ENCODE measurements at places on chromosomes 7 and 10.

GRCh38 chr10:123847686-123848432 lies 43.7 kb downstream of the CPXM2 start:
- no peak for DNase-seq

GRCh38 chr10:57962839-57963238 lies 304.9 kb downstream of the IPMK start:
- DNase-seq = no peak

DNA sequence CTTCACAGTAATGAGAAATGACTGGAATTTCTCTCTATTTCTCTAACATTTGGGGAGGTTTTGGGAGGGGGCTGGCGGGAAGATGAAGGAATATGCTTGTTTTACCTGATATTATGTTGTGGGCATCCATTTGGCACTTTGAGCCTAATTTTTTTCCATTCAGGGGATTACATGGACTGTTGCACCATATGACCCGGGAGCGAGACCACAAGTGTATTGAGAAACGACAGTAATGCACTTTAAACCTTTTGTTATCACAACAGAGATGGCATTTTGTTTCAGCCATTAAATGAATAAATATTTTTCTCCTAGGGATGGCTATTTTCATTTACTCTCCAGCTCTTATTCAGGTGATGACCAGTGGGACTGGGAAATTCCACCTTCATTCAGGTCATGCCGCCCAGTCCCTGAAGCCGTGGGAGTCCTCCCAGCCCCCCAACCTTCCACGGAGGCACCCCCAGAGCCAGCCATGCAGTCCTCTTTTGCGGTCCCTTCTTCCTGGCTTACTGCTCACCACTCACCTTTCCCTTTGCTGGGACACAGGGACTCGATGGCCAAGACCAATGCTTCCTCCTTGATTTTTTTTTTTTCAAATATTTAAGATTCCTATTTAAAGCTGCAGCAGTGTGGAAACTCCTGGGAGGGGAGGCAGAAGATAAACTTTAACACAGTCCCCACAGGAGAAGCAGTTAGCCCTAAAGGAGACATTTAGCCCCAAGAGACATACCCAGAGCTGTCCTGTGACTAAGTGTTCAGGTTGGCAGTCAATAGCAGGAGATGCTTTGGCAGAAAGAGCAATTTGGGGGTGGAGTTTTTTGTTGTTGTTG lies 190.9 kb upstream of the YAE1 start:
- DNase-seq = no peak

DNA sequence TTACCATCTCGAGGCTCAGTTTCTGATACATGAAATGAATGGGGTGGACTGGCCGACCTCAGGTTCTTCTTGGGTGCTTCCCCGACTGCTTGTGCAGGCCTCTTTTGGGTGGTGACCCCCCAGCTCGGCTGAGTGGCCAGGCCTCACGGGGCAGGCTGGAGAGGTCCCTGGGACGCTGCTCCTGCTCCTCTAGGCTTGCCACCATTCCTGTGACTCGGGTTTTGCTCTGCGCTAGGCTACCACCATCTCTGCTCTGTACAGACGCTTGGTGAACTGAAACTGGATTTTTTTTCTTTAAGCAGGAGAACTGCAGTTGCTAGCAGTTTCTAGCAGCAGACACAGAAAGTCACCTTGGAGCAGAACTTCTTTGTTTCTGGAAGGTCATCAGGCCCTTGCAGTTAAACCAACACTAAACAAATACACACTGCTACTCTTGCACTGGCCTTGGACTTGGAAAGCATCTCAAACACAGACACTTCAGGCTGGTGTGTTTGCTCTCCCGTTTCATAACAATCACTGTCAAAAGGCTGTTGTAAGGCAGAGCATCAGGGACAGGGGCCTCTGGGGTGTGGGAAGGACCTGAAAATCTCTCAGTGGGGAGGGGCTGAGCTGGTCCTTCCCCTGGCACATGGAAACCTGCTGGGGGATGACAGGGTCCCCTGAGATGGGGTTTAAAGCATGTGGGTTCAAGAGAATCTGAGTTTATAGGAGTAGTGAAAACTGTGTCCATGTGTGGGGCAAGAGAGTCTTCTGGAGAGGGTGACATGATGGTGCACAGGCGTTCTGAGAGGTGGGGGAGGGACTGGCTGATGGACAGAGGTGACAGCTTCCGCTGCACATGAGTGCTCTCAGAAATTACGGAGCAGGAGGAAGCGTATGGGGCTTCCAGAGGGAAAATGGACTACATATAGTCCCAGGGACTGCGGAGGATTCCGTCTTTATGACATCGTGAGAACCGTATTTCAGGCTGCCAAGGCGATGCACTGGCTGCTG lies 35.0 kb upstream of the GIMAP8 start:
- DNase-seq = no peak

DNA sequence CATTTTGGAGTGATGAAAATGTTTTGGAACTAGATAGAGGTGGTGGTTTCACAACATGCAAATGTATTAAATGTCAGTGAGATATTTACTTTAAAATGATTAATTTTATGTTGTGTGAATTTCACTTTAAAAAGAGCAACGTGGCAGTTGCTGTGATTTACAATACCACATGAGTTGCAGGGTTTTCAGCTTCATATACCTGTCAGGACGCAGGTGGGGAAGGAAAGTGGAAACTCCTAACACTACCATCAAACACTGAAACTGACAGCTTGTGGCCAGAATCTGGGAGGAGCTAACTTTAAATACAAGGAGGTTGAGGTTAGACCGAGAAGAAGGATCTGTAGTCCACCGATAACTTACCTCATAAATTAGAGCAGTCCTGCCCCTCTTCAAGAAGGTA lies 168.9 kb upstream of the TMEM72 start:
- no peak for DNase-seq

DNA sequence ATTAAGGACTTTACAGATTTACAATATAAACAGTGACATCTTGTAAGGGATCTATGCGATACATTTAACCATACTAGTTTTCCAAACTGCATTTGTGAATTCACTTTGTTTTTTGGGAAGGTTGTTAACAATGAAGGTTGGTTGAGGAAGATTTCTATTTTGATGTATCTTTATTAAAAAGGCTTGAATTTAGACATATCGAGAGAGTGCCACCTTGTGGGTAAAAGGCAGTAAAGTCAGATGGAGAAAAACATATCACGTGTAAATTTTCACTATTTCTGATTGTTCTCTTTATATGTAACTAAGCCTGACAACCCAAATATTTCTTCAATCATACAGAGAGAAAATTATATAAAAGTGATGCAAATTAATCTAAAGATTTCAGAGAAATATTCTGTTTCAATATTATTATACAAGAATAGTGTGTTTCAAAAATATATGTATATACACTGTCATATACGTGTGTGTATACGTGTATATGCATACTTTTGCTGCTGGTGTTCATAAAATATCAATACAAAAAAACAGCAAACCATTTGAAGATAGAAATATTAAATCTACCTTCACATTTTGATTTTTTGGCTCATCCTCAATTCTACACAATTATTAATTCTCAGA lies 988.6 kb downstream of the SORCS1 start:
- DNase-seq = no peak

GRCh38 chr7:107946451-107946850 lies 55.5 kb downstream of the DLD start:
- DNase-seq = no peak

DNA sequence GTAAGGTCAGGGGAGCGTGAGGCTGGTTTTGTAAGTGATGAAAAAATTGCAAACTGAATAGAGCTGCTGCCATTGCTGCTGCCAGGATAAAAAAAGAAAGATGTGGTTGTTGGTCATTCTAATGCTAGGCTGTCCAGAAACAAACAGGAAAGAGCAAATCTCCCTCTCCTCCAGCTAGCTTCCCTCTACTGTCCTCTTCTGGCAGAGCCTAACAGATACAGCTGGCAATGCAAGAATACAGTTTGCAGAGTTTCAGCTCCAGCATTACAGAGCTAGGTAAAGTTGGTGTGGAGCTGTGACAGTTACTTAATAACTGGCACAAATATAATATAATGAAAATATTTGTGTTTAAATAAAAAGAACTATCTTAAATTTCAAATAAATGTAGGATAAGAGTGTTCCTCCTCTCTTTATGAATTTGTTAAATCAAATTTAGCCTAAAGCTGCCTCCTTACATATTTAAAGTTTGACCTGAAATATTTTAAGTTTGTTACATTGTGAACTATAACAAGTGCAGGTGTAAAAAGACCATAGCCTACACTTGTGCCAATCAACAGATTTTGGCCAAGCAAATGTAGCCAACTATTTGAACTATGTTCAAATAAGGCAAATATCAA lies 407.7 kb downstream of the SH2D4B start:
- no peak for DNase-seq

DNA sequence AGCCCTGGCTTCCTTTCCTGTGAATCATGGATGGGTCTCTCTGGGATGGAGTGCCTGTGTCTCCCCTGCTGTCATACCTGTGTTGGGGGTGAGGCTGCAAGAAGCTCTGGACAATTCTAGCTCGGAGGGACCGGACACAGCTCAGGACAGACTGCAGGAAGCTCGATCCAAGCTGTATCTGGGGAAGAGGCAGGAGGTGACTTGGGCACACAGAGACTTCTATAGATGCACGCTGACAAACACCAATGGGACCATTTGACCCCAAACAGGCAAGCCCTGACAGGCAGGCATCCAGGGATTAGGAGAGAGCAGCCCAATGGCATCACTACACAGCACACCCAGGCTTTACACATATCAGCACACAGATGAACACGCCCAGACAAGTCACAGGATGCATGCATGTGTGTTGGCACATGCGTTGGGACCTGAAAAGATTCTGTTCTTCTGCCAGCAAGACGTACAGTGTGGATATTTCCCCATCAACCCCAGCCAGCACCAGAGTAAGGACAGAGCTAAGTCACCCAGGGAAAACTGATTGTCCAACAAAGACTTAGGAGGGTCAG lies 4.5 kb downstream of the LLCFC1 start:
- no peak for DNase-seq

DNA sequence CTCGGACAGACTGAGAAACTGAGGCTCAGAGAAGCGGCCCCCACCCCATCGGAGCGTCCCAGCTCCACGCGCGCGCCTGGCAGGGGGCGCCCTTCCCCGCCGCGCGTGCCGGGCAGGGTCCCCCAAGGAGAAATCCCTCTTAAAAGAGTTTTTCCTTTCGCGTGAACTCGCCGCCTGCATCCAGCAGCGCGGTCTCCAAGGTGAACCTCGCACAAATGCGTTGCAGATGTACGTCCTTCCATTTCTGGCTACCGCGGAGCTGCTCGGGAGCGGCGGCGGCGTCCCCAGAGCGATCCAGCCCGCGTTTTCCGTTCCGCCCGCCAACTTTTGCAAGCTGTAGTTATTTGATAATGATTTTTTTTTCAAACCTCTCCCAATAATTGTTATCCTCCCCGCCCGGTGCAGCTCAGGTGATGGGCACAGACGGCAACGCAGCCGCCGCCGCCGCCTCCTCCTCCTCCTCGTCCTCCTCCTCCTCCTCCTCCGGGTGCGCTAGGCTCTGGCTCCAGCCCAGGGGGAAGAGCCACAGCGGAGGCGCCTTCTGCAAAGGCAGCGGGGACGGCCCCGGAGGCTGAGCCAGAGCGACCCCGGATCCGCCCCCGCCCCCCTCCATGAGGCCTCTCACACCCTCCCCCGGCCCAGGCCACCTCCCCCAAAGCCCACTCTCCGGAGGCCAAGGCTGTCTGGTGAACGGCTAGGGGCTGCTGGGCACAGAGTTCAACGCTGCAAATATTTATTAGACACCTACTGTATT lies 74.0 kb upstream of the CUX1 start:
- DNase-seq = no peak

DNA sequence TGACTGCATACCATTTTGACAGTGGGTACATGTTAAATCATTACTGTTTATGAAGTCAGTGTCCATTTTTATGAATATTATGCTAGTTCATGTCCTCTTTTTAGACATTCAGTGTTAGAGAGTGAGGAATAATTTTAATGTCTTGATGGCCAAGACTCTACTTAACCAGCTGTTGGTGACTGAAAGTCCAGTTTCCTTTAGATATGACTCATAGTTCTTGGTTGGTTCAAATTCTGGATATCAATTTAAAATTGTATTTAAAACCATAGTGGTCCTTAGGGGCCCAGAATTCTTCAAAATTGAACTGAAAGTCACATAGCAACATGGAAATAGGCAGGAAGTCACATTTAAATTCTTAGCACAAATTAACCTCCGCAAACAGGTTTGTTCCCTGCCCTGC lies 196.5 kb upstream of the PRPS1L1 start:
- no peak for DNase-seq

Measured in left renal pelvis (tissue), 4 donors.